Stimulated activated CD8-positive, alpha-beta memory T cell treated with anti-CD3 and anti-CD28 coated beads, Interleukin-4, amount 100 ng/mL, for 4 hours (primary cell): ENCODE measurements at places on chromosomes 7 and 10.

DNA sequence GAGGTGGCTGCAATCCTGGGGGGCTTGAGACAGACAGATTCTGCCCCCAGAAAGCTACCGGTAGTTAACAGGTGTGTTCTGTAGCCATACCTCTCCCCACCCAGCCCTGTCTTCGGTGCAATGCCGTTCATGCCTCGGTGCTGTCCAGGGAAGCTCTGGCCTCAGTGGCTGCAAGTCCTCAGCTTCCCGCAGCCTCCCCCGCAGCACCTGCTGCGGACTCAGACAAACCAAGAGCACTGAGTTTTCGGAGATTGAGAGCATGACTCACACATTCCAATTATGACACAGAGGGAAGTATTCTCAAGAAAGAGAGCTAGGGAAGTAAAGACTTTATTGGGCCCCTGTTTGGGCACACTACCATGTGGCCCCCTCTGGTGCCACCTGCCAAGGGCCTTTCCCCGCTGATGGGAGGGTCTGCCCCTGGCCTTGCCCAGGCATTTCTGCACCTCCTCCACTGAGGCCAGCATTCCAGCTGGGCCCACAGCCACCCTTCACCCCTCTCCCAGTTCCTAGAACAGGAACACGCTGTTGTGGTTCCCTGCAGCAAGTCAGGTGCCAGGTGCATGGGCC is 30.2 kb upstream of the EZH2 start:
- DNase-seq: no peak

DNA sequence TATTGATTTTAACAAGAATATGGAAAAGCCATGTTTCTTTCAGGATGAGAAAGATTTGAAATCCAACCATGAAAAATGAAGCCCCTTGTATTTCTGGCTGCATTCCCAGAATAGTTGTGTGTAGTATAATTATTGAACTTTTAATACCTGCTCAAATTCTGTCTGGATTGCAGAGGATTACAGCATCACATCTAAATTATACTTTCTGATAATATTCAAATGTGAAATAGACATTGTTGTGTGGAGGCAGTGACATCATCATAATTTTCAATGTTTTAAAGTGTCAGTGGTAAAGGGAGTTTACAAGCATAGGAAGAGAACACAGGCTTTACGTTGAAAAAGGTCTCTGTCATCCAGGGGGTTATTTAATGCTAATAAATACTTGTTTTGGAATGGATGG is 93.4 kb downstream of the POLL start:
- no peak for DNase-seq

- DNase-seq: peak; percentile 27
These were observed 5.3 kb upstream of the PRKRIP1 start for GRCh38 chr7:102390697-102391484.

DNA sequence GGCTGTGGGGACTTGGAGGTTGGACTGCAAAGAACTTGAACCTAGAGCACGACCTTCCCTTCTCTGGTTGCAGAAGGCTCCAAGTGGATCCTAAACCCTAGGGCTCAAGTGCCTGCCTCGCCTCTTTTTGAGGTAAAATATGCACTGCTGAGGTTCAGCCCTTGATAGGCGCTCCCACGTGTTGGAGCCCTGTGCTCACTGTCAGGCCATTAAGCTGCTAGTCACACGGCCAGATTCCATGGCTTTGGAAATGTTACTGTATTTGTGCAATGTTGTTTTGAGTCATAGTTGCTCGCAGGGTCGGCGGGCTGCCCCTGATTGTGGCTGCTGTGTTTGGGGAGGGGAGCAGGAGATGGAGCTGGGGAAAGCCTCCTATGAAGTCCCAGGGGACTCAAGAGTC is 39.8 kb upstream of the PCBD1 start:
- DNase-seq: no peak

- DNase-seq: no peak
These were observed 30.6 kb upstream of the TAX1BP1 start for GRCh38 chr7:27709137-27710075.

GRCh38 chr10:62625484-62625883 is 179.0 kb upstream of the ADO start:
- DNase-seq: no peak
